ENCODE measurements at places on chromosomes 4 and X.

DNA sequence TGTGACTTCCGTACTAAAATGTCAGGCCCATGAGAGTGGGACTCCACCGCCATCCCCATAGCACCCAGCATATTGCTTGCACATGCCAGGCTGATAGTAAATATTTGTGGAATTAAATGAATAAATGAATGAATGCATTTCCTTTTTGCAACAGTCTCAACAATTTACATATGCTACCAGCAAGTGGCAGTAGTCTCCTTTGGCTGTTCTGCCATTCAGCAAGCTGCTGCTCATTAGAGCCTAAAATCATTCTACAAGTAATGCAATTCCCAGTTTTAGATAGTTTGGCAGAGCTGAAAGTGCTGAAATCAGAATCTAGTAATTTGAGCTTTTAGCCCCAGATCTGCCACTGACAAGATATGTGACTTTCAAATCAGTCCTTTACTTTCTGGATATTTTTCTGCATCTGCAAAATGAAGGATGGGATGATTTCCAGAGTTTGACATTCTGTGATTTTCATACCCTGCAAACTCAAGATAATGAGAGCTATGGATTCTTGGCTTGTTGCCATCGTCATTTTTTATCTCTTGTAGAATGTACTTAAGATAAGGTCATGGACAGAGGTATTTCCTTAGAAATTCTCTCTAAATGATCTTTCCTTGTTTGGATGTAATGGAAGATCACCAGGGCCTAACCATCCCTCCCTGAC is 35.7 kb upstream of the INTS6L start:
- no peak for DNase-seq

- DNase-seq: no peak
Measured at GRCh38 chr4:37648084-37648817, 37.9 kb downstream of the RELL1 start.

- peak; percentile 5 for DNase-seq
Measured at GRCh38 chrX:100687546-100687945, 43.5 kb downstream of the SRPX2 start.

GRCh38 chr4:124768596-124769365 is 56.2 kb upstream of the ANKRD50 start:
- no peak for DNase-seq

- no peak for DNase-seq
Measured at GRCh38 chr4:10605746-10606482, 78.7 kb downstream of the CLNK start.

DNA sequence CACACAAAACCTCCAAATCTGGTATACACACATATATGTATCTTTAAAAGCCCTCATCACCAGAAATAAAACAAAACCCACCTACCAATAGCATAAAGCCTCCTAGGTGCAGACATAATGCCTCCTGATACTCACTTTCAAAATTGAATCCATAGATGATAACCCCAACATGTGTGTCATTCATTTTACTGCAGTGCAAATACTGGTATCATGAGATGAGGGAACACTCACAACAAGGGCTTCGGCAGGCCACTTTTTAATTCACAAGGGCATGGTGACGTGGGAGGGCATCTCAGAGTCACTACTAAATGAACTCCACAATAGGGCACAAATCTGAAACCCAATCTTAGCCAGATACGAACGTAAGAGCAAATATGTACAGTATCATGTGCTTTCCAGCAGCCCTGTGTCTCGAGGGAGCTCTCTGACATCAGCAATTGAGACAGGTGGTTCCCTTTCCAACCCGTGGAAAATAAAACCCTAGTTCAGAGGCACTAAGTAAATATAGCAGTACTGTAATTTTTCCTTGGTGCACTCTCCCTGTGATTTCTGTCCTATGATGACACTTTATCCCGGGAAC is 14.1 kb upstream of the PPARGC1A start:
- DNase-seq: no peak

DNA sequence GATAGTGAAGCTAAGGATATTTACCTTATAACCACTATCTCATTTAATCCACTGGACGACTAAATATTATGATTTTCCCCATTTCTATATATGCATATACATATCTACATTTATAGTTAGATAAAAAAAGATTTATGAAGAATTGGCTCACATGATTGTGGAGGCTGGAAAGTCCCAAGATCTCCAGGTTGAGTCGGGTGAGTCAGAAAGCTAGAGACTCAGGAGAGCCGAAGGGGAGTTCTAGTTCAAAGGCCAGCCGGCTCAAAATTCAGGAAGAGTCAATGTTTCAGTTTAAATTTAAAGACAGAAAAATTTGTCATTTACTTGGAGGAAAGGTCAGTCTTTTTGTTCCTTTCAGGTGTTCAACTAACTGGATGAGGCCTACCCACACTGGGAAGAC is 158.2 kb upstream of the CPEB2 start:
- no peak for DNase-seq

GRCh38 chr4:7171191-7171900 is 21.0 kb upstream of the SORCS2 start:
- DNase-seq: no peak

GRCh38 chr4:80125252-80126177 is 52.5 kb upstream of the ANTXR2 start:
- peak; percentile 14 for DNase-seq

DNA sequence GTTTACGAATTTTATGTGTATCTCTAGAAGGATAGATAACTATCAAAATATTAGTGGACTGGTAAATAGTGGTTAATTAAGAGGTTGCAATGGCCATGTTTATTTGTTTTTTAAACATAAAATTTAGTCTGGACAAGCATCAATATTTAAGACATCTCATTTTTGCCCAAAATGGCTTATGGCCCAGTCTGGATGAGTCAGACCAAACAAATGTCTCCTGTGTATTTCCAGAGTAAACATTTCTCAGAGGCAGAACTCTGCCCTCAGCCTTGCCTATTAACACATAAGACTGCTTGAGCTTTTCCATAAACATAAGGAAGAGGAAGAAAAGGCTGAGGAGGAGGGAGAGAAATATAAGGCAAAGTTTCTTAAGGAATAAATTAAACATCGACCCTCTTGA is 277.1 kb upstream of the DIAPH2 start:
- no peak for DNase-seq

- no peak for DNase-seq
Measured at GRCh38 chr4:141739636-141740035, 103.3 kb downstream of the IL15 start.

- DNase-seq: no peak
Measured at GRCh38 chr4:53763813-53764597, 172.7 kb upstream of the LNX1 start.

- DNase-seq: no peak
Measured at GRCh38 chr4:19596342-19596741, 655.4 kb upstream of the SLIT2 start.

DNA sequence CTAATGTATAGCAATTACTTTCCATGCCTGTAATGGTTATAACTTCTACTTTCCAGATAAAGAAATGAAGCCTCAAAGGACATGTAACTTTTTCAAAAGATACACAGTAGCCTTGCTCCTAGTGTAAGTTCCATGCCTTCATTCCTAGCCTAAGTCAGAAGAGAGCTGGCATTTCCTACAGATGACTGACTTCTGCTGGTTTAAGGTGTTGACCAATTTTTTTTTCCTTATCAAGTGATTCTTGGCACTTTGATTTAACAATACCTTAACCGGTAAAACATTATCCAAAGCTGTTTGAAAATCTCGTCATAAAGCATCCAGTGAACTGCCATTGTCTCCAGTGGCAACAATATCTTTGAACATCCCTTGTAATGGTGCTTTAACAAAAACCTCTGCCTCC is 145.1 kb upstream of the VCX3A start:
- no peak for DNase-seq

DNA sequence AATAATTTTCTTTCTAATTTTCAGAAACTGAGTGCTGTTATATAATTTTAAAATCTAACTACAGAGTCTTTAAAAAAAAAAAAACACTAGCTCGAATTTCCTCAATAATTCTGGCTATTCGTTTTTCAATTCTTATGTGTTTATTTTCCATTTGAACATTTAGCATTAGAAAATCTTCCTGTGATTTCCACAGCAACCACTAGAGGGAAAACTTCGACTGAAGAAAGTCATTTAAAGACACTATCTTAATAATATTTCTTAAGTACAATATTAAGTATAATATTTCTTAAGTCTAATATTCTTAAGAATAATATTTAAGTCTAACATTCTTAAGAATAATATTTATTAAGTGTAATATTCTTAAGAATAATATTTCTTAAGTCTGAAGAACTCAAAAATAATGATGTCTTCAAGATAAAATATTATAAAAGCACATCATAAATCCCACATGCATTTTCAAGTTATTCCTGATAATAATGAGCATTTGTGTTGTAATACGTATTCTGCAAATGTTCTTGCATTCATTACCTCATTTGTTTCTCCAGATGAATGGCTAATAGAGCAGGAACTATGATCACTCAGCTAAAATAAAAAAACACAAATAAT is 118.4 kb upstream of the WDR17 start:
- no peak for DNase-seq

- DNase-seq: no peak
Measured at GRCh38 chr4:159190651-159191050, 87.8 kb downstream of the RAPGEF2 start.

DNA sequence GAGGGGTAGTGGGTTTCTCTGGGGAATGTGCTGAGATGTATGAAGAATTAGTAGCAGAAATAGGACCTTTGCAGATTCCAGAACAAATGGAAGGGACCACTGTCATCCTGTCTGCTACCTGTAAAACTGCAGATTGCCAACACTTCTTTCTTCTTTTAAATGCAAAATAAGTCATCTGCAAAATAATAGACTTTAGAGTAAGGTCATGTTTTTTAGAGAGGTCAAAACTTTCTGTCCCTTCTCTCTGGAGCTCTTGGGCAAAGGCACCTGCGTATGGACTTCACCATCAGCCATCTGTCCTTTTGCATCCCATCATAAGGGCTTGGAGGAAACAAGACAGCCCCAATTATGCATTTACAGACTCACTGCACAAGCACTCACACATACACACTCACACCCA is 121.1 kb upstream of the PPARGC1A start:
- no peak for DNase-seq

DNA sequence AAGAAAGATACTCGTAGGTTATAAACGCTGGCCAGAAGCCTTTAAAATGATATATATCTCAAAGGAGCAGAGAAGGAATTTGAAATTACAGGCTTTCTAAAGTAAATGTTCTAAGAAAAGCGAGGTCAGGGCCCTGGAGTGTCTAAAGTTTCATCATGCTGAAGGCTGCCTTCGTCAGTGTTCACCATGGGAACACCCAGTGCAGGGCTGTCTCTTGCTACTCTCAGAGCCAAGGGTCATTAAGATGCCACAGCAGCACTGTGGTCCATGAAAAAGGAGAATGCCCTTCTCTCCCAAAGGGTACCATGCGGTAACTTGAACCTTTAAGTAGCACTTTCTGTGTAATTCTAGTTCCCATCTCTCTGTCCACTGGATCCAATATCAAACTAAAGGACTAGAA is 174.5 kb upstream of the NWD2 start:
- no peak for DNase-seq

DNA sequence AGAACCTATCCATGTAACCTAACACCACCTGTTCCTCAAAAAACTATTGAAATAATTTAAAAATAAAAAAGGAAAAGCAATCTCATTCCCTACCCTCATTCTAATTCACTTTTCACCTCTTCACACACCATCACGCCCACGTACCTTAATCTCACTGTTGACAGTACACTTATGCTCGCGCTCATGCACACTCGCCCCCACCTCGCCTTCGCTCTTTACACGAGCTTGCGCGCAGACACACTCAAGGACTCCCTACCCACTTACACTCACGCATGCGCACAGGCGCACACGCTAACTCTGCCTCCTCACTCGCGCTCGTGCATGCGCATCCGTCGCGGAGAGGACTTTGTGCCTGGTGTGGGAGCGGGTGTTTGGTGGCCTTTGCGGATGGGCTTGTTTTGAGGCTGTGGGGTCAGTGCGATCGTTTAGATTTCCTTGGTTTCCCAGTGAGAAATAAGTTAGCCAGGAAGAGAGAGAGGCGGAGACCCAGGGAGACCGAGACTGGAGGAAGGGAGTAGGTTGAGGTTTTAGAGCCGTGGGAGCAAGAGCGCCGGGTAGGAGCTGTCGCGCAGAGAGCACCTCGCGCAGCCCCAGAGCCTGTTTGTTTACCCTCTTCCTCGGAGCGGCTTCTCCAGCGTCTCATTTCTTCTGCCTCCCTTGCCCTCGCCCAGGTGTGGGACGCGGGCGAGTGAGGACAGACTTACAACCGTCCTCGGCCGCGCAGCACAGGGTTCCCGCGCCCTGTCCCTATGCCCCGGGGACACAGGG is 8.1 kb upstream of the GSX2 start:
- peak; percentile 74 for DNase-seq

DNA sequence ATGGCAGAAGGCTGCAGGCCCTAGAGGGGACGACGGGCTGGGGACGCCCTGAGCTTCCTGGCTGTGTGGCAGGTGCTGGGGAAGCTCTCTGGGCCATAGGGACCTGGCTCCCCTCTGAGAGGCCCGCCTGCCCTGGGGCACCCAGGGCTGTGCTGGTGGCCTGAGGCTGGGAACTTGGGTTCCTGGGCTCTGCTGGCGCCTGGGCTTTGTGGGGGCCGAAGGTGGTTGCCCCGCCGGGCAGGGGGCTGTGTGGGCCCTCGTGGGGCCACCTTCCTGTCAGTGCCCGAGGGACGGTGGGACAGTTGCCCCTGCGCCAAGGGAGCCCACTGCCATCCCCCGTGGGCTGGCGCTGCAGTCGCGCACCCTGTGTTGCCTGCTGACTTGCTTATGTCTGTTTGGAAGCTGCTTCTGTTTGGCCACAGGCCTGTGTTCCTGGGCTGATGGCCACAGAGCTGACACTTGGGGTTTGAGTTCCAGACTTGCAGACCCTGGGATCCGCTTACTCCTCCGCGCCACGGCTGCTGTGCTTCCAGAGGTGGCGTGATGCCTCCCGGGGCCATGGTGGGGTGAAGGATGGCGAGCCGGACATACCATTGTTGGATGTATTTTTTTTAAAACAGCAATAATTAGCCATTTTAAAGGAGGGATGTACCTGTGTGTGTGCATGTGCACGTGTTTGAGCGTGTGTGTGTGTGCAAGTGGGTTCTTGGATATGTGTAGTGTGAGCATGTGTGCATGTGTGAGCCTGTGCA is 8.5 kb downstream of the NAT8L start:
- DNase-seq: no peak

DNA sequence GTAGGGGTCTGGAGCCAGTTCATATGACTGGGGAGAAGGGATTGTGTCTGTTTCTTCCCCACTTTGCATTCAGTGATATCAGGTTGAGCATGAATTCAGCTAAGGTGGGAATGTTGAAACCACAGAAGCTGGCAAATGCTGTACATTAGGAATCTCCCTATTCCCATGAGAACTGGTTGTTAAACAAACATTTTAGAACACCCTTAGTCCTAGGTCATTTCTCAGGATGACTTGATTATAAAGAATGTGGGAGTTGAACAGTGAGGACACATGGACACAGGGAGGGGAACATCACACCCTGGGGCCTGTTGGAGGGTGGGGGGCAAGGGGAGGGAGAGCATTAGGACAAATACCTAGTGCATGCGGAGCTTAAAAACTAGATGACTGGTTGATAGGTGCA is 62.6 kb upstream of the LIMCH1 start:
- no peak for DNase-seq

DNA sequence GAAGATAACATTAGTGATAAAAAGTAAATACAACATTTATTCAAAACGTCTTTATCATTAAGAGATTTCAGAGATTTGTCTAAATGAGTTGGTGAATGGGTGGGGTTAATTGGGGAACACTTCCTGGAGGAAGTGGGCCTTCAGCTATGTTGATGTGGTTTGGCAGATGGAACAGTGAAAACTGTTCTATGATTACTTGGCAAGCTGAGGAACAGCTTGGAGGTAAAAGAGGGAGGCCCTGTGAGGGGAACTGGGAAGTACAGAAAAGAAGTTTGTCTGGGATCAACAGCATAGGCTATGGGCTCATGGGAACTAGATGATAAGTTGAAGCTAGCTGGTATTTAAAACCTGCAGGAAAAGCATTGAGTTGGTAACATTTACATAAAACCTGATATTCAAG is 26.0 kb downstream of the OCRL start:
- no peak for DNase-seq

Measured in stimulated activated naive CD8-positive, alpha-beta T cell treated with anti-CD3 and anti-CD28 coated beads, Interleukin-15, Interleukin-2, amounts not matched to agents 100 U/mL and 50 U/mL, for 24 hours (primary cell).